ENCODE measurements at places on chromosomes 7 and 10.

GRCh38 chr10:61757525-61758397 is 95.0 kb downstream of the CABCOCO1 start:
- DNase-seq = no peak

DNA sequence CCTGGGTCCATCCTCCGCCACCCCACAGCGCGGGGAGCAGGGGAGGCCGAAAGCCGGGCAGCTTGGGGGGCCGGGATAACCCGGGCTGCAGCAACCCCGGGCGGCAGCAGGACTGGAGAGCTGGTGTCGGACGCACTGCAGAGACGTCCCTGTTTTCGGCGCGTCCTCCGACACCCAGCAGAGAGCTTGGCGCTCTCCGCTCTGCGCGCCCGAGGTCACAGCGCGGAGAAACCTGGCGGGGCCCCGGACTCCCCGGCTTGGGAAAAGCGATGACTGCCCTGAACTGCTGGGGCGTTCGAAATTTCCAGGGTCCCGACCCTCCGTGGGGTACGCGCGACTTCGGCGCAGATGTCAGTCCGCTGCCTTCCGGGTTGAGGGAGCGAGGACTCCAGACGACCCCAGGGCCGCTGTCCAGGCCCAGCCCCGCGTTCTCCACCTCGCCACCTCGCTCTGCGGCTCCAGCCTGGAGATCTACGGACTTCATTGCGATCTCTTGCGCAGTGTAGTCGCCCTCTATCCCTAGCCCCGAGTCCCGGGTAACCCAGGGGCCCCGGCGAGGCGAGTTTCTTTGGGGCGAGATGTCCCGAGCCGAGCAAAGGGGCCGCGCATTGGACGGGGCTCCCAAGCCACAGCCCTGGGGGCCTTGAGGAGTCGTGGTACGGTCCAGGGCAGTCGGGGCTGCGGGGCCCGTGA is 617 bp upstream of the FOXI2 start:
- DNase-seq = no peak

GRCh38 chr7:91168871-91169829 is 95.1 kb upstream of the FZD1 start:
- no peak for DNase-seq

DNA sequence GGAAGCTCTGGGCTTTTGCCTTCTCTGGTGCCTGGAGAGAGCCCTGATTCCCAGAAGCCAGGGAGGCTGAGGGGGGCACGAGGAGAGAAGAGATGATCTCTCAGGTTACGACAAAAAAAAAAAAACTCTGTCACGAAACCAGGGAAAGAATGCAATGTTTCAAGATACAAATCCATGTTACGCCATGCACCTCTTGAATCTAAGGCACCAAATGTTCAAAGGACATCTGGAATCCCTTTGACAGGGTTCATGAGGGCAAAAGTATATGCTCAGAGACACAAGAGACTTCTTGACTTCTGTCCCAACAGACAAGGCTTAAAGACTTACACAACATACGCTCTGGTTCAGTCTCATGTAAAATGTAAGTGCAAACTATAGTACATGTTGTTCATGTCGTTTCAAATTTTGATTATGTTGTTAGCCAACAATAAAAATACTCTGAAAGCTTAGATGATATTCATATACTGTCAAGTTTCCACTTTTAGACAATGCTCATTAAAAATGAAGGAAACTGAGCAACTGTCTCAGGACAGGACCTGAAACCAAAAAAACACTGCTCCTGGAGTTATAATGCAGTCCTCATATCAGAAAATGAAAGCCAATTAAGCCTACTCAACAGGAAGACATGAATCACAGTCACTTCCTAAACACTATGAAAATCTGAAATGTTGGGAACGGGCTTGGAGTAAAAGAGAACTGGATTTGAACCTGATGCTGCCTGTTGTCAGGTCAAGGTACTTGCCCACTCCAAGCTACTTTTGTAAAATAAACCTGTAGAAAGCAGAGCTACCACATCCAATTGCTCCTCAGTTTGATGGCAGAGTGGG is 72.3 kb downstream of the CHCHD3 start:
- no peak for DNase-seq

GRCh38 chr7:91692800-91693199 is 187.7 kb downstream of the MTERF1 start:
- no peak for DNase-seq
